Gastroesophageal sphincter (tissue), 4 donors: ENCODE measurements at places on chromosomes 13 and 19.

DNA sequence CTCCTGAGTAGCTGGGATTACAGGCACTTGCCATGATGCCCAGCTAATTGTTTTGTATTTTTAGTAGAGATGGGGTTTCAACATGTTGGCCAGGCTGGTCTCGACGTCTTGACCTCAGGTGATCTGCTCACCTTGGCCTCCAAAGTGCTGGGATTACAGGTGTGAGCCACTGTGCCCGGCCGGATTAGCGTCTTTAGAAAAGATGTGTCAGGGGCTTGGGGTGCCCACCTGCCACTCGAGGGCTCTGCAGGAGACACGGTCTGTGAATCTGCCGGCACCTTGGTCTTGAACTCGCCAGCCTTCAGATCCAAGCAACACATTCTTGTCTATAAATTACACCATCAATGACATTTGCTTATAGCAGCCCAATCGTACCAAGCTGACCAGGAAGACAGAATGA lies 38.8 kb upstream of the TUBGCP3 start:
- ATAC-seq = no peak

GRCh38 chr19:51186323-51186722 lies 38.6 kb upstream of the CD33 start:
- no peak for ATAC-seq

- ATAC-seq = no peak
Measured at GRCh38 chr13:44652962-44653660, 77.0 kb upstream of the TSC22D1 start.

GRCh38 chr13:64457976-64458375 lies 2772.2 kb downstream of the PCDH9 start:
- ATAC-seq = no peak

DNA sequence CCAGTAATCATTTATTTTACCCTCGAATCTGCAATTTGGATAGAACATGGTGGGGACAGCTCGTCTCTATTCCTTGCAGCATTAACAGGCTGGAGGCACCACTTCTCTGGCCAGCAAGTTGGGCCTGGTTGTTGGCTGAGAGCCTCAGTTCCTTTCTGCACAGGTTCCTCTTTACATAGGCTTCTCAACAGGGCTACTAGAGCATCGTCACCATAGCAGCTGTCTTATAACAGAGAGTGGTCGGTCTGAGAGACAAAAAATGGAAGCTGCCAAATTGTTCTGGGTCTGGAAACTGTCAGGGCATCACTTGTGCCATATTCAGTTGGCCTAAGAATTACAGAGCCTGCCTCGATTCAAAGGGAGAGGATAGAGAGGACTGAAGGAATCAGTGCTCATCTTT lies 86.7 kb downstream of the DNAJC15 start:
- ATAC-seq = no peak

GRCh38 chr13:30932481-30933353 lies at the start of gene TEX26:
Gene TEX26 (plus strand): TSS chr13:30932656. CDS start chr13:30932716, 60 bp downstream.
- ATAC-seq = peak; percentile 20

- no peak for ATAC-seq
Measured at GRCh38 chr19:39705578-39706188, 1.4 kb downstream of the LGALS14 start.

GRCh38 chr13:43333176-43333575 lies 309.8 kb downstream of the DNAJC15 start:
- ATAC-seq = no peak

- no peak for ATAC-seq
Measured at GRCh38 chr13:85099245-85099644, 700.0 kb downstream of the SLITRK6 start.

GRCh38 chr13:68473834-68474326 lies 1243.7 kb upstream of the PCDH9 start:
- no peak for ATAC-seq

DNA sequence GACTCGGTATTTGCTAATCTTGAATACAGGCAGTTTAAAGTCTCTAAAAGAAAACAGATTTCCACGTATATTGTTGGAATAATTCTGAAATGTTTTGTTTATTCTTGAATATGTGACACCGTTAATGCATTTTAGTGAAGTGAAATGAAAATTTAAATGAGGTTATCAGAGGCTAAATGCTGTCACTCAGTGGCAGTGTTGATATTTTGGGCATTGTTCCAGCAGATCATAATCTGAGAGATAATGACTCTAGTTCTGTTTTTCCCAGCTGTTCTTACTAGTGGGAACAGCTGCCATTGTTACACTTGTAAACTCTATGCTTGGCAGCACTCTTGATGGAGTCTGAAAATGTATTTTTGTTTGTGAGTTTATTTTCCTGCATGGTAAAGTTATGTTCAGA lies 365.6 kb upstream of the SLC10A2 start:
- ATAC-seq = no peak

- no peak for ATAC-seq
Measured at GRCh38 chr19:18858906-18859646, 27.3 kb downstream of the UPF1 start.

DNA sequence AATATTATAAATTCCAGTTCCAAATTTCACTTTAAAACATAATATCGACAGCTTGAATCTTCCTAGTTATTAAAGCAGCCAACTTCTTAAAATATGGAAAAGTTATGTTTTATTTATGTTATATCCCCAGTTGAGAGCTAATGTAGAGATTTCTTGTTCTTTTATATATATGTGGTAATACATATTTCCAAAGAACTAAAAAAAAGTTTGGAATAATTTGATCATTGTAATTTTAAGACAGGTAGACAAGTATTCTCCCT lies 781 bp upstream of the TBC1D4 start:
- no peak for ATAC-seq

DNA sequence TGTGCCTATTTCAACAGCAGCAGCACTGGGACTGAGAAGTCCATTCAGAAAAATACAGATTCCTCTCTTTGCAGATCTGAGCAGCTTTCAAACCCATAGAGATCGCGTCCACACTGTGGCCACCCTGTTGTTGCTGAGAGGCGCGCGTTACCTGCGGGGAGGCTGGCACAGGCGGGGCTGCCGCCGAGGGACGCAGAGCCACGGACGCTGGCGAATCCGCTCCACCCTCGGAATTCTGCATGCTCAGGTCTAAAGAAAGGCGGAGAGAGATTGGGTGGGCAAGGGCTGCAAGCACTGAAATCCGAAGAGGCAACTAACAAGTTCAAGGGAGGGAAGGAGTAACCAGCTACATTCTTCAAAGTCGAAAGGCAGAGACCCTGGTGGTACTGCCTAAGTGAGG lies 63.0 kb downstream of the RFX2 start:
- no peak for ATAC-seq

GRCh38 chr13:80962173-80962572 lies 621.2 kb upstream of the SPRY2 start:
- ATAC-seq = no peak

DNA sequence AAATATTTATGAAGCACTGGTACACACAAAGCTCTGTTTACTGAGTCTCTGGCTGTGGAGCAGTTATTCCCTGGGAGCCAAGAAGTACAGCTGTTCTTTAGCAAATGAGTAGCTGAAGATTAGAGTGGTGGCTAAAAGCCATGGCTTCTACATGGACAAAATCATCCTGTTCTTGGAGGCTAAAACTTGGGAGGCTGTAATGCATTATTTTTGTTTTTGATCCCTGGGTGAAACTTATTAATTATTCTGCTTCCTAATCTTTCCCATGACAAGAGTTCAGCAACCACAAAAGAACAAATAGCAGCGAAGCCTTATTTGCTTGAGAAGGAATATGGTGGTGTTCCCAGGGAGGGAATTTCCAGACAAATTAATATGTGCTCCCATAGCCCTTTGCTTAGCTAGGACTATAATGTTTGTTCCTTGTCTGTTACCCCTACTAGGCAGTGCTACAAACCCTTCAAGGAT lies 109.5 kb downstream of the DCT start:
- ATAC-seq = peak; percentile 66

DNA sequence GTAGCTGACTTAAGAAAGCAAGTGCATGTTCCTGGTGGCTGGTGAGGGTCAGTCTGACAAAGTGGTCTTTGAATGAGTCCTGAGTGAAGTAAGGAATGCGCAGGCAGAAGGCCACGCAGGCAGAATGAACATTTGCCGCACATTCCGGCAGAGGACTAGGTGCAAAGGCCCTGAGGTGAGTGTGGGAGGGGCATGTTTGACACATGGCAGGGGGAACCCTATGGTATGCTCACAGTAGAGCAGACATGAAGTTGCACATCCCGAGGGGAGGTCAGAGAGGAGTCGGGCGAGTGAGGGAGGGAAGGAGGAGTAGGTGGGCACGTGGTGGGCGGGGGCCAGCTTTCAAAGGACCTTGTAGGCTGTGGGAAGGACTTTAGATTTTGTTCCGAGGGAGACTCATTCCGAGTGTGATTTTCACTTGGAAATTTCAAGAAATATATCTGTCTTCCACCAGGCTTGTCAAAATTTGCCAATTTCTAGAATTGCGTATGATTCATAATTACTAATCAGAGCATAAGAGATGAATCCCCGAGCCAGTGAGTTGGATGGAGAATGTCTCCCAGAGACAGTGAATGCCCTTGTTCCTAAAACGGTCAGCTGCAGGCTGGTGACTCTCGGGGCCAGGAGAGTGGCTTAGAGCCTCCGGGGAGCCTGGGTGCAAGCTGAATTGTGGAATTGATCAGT lies 40.3 kb downstream of the ERICH6B start:
- no peak for ATAC-seq

GRCh38 chr13:48486362-48486761 lies 46.5 kb downstream of the RCBTB2 start:
- ATAC-seq = no peak

DNA sequence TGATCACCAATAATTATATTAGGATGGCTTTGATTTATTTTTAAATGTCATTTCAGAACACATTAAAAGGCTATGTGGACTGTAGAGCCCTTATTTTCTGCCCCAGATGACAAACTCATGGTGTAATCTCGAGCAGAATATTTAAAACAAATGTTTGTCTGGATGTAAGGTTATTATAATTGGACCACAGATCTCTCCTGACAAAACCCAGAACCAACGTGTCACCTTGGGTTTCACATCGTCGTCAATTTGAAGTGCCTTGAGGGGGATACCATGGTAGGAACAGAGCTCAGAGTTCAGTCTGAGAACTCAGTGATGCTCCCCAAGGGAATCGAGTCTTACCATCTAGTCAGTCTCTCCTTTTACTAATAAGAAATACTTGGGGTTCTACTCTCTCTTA lies 2.8 kb downstream of the SACS start:
- no peak for ATAC-seq

GRCh38 chr19:12834976-12835757 lies 788 bp upstream of the RTBDN start:
- ATAC-seq = no peak

DNA sequence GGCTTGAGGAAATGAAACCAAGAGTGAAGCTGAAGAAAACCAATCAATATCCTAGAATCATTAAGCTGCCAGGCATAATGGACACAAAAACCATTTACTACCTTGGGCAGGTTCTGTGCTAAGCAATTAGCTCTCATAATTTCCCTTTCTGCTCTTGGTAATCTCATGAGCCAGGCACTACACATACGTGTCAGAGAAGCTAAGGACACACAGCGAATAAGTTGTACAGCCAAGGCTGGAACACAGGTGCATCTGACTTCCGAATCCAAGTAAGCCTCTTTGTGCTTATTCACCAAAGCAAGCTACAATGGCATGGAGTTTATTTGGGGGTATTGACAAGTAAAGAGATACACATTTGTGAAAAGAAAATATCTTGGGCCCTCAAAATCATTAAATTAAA lies 1343.9 kb upstream of the MIR17HG start:
- no peak for ATAC-seq

GRCh38 chr19:16442386-16443276 lies 29.1 kb downstream of the EPS15L1 start:
- ATAC-seq = no peak

DNA sequence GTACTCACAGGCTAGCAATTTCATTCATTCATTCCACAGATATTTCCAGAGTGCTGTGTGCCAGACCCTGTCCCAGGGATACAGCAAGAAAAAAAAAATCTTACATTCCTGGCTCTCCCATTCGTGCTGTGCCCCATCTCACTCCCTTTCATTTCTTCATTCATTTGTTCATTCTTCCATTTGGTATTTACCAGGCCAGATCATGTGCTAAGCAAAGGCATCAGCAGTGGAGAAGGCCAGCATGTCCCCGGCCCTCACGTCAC lies 2.3 kb downstream of the MAP3K10 start:
- no peak for ATAC-seq

- no peak for ATAC-seq
Measured at GRCh38 chr19:58349590-58349989, 3.7 kb downstream of the A1BG start.

- ATAC-seq = peak; percentile 63
Measured at GRCh38 chr13:111187960-111188541, 72.9 kb downstream of the ARHGEF7 start.

DNA sequence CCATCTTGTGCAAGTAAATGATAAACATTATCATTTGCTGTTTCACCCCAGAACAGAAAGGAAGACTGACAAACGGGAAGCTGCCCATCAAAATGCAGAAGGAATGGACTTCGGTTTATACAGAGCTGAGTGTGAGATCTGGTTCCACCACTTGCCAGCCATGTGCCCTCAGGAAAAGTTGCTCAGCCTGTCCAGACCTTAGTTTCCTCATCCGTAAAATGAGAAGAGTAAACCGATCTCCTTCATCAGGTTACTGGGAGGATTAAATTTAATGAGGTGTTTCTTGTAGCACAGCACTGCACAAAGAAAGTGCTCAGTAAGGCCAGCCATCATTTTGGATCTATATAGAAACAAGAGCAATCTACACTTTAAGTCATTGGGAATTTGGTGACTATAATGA lies 36.7 kb upstream of the SERP2 start:
- ATAC-seq = no peak

GRCh38 chr13:108549934-108550333 lies 79.5 kb upstream of the MYO16 start:
- ATAC-seq = no peak

DNA sequence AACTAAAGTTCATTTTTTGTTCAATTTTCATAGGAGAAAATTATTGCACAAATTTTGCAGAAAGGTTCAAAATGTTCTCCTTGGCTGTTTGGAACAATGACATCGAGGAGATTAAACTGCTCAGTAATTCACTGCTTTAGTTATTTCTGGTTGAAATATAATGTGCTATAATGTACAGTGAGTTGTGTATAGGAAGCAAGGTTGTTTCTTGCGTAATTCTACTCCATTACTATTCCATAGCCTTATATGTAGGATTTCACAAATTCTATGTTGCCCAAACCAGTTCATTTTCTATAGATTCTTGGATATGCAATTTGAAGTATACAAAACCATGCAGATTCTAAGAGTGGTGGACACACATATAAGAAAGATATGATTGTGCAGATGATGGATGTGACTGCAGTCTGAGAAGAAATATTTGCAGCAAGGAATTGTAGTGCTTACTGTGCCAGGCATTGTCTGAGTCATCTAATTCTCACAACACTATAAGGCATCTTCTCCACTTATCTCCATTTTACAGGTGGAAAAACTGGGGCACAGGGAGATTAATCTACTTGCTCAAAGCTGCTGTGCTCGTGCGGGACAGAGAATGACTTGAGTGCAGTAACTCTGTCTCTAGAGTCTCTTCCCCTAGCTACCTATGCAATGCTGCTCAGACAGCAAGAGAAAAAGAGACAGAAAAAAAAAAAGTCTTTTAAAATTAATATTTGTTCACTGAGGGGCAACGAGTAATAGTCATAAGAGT lies 515.5 kb downstream of the MYO16 start:
- no peak for ATAC-seq

- ATAC-seq = peak; percentile 36
Measured at GRCh38 chr13:102400675-102401145, 1.1 kb downstream of the FGF14 start.

- ATAC-seq = no peak
Measured at GRCh38 chr13:25489238-25489637, 117.5 kb downstream of the ATP8A2 start.
